ENCODE measurements at places on chromosomes 3 and 15.

GRCh38 chr15:100783291-100783690 is 96.3 kb upstream of the ALDH1A3 start:
- no peak for DNase-seq

GRCh38 chr3:173902871-173903270 is 505.3 kb downstream of the NLGN1 start:
- DNase-seq: no peak

- DNase-seq: peak; percentile 66
Observed at GRCh38 chr3:194046995-194047645, 88.8 kb upstream of the HES1 start.

DNA sequence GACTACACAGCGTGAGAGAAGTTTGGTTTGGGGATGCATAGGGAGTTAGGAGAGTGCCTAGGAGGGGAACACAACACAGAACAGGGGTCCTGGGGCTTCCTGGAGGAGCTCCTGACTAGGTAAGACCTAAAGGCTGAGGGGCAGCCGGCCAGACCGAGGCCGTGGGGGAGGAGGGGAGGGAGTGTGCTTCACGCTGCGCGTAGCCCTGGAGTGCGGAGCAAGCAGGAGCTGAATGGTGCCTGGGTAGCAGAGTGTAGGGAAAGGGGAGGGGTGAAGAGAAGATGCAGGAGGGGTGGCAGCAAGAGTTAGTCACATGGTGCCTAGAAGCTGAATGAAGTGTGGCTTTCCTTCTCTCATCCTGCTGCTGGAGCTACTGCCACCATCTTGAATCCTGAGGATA is 32.4 kb upstream of the HHATL start:
- DNase-seq: no peak

DNA sequence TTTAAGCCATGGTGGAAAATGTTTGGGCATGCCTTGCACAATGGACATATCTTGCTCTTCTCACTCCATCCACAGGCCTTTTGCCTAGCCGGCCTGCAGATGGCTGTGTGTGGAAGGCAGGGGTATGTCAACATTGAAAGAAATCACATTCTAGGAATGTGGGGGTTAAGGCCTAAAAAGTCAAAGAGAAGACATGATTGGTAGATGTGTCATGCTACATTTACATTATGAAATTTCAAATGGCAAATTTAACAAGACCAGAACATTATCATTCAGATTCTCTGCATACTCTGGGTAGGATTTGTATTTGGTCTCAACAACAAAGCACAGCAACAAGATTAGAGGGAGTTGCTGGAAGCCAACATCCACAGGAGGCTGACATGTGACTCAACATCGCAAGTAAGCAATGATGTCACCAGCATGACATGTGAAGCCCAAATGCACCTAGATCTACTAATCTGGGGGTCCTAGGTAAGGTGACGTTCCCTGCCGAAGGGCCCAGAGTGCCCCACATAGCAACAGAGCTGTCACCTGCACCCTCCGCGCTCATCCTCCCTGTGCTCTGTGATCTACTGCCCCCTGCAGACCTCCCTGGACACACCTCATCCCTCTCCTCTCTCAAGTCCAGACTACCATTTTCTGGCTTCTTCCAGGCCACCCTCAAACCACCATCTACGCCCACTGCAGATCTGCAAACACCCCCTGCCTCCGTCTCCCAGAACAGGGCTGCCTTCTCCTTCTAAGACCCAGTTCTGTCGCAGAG is 39.4 kb downstream of the CLDN18 start:
- no peak for DNase-seq

- DNase-seq: no peak
Observed at GRCh38 chr3:3368306-3368705, 188.8 kb upstream of the CRBN start.

DNA sequence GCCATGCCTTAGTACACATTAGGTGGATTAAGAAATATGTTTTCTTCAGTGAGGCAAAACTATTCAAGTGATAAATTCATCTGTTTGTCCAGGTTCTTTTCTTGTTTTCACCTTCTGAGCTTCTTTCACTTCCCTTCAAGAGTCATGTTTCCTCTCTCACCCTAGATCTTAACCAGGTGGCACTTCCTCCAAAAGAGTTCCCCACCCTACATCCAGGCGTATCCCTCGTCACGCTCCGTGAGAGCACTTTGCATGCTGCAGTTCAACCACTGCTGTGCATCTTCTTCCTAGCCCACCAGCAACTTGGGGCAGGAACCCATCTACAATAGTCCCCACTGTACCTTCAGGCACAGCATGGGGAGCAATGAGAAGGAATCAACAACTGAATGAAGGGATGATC is 28.9 kb downstream of the OSBPL10 start:
- DNase-seq: no peak

DNA sequence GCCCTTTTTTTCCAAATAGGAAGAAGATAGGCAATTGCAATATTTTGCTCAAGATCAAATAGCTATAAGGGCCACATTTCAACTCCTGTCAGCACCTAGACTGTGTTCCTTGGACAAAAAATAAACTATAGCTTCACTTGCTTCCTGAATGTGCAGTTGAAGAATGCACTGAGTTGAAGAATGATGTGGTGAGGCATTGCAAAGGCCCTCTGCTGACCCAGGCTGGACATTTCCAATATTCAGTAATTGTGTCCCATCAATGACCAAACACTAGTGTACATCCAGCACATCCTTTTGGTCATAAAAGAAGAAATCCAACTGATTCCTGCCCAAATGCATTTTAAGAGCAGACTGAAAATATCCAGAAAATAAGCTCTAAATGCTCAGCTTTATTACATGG is 424.8 kb upstream of the TGFBR2 start:
- DNase-seq: no peak

- no peak for DNase-seq
Observed at GRCh38 chr3:47250309-47251060, 32.1 kb downstream of the KIF9 start.

GRCh38 chr3:111319598-111319997 is 222.4 kb upstream of the CD96 start:
- no peak for DNase-seq

GRCh38 chr3:197499427-197499826 is 56.3 kb downstream of the BDH1 start:
- no peak for DNase-seq

- DNase-seq: no peak
Observed at GRCh38 chr3:138594935-138595610, 1.0 kb upstream of the CEP70 start.

GRCh38 chr15:88605189-88606069 is 15.7 kb upstream of the AEN start:
- DNase-seq: peak; percentile 40

DNA sequence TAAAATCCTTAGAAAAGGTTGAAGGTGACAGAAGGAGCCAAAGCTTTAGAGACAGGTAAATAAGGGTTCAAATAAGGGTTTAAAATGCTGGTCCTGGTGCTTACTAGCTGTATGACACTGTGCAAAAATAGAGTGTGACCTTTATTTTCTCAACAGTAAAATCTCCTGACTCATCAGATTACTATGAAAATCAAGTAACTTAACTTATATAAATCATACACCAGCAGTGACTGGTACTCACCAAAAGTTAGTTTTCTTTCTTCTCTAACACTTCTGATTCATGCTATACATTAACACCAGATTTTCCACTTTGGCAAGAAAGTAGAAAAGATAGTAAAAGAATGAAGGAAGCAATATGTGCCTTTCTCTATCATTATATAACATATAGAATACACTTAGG is 205.9 kb upstream of the GBE1 start:
- no peak for DNase-seq

GRCh38 chr3:171879472-171879871 is 36.3 kb downstream of the TMEM212 start:
- no peak for DNase-seq

DNA sequence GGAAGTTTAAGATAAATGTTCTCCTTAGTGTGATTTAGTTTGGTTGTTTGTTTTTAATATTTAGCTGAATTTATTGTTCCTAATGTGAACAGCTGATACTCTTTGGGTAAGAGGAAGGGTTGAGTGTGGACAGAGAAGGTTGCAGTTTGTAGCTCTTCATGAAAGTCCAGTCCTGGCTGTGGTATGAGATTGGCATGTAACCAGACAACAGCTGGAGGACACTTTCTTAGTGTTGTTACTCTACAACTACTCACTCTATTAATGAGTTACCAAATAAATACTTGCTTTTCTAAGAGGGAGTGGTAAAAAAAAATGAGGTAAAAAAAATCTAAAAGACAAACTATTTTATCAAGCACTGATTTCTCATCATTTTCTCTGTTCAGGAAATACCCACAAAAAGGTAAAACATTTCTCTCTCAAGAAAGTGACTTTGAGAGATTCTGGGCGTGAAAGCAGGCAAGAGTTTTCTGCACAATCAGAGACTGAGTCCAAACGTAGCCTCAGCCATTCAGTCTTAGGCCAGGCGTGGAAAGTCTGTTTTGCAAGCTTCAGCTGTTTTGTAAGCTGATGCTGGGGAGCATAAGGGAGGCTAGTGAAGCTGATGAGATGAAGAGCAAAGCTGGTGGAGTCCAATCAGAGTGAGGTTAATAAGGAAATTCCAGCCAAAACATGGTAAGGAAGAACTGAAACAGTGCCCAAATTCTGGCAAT is 138.5 kb upstream of the ARPP21 start:
- no peak for DNase-seq

DNA sequence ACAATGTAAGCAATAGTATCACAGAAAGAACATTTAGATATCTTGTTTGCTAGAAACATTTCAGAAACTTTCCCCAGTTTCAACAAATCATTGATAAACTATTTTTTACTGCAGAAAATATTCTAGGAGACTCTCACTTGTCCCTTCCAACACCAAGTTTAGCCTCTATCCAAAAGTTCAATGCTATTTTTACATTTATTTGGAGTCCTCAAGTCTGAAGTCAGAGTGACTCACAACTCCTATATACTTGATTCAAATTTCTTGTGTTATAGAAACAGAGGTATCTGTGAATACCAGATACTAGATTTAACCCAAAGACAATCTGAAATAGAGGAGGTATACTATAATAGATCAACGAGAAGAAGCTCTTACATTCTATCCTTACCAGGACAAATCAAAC is 49.6 kb downstream of the RFX7 start:
- DNase-seq: no peak

GRCh38 chr15:36175741-36176291 is 403.6 kb upstream of the CDIN1 start:
- peak; percentile 28 for DNase-seq

DNA sequence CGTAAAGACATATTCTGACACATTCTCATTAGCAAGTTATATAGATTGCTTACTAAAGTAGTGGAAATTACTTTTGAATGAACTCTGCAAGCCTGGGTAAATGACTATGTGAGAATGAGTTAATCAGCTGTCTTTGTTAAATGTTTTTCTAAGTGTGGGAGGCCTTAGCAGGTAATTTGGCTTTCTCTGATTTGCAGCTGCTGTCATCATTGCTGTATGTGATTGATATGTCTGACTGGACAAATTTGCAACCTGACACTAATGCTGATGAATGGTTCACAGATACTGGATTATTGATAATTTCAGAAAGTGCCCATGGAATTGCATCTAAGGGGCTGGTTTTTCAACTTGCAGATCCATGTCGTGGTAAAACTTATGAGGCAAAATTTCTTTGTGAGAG is 372.2 kb upstream of the SGO1 start:
- DNase-seq: no peak

DNA sequence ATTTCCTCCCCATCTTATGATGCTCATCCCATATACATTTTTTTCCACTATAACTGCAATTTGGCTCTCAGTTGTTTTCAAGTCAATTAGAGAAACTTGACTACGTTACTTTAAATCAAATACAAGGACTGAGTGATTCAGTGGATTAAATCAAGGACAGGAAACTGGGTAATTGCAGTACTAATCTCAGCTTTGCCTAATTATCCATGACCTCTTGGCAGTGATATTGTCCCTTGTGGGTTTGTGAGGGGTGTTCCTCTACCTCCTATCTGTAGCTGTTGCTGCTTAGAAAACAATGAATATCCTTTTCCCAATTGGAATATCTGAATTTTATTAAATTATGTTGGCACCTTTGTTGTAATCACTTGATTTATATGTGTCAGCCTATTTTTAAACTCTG is 79.4 kb downstream of the ZPLD1 start:
- peak; percentile 2 for DNase-seq

DNA sequence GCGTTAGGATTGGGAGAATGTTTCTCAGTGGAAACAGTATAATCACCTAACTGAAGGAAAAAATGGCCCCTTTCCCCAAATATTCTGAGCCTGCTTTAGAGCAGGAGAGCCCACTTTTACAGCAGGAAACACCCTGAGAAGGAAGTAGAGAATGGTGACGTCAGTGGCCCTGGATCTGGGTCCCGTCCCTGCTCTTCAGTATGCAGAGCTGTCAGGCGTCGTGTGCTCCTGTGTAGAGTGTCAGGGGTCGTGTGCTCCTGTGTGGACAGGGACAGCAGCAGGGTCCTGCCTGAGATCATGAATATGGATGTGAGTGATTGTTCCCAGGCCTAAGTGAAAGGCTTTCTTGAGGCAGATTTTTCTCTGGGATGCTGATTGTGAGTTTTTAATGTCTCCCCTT is 45.2 kb downstream of the CGNL1 start:
- DNase-seq: no peak

DNA sequence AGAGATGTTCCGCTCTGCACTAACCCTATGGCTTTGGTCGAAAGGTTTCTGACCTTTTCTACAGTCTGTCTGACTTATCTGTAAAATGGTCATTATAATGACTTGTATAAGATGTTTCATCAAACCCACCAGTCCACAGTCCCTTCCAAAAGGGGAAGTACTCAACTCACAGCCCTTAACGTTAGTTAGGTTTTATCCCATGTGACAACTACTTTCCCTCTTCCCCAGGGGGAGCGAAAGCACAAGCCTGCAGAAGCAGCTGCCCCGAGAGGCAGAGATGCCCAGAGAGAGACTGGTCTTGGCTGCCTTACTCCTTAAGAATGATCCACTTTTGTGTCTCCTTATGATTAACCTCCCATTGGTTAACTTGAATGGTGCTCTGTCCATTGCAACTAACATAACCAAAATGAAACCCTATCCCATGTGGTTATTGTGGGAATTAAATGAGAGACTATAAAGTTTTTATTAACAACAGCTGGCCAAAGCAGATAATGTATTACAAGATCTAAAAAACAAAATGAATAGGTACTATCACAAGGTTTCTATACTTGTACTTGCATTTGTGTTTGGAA is 6.4 kb downstream of the ASTE1 start:
- no peak for DNase-seq

- DNase-seq: no peak
Observed at GRCh38 chr3:126811530-126811929, 107.5 kb downstream of the CHCHD6 start.

DNA sequence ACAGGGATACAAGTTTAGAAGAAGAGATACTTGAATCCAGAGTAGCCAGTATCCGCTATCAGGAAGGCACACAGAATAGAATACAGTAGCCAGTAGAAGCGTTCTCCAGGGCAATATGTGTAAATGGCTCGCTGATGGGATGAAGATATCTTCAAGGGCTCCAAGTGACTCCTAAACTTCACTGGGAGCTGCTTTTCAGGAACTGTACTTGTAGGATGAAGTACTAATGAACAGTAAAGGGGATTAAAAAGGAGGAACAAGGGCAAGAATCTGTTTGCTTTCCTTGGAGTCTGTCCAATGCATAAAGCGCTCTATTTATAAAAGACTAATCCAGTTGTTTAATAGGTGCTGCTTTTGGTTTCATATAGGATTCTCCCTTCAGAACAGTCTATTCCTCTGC is 78.4 kb downstream of the THRB start:
- DNase-seq: no peak

GRCh38 chr3:57948080-57948671 is 60.0 kb upstream of the FLNB start:
- DNase-seq: no peak

Data from NCI-H345 (cell line).